ENCODE measurements at places on chromosomes 7 and 10.
A peak's percentile ranks its signal among the peaks of the same experiment; 100 is the strongest.

GRCh38 chr10:48414778-48415177, 108.3 kb downstream of the MAPK8 start:
- DNase-seq: no peak

DNA sequence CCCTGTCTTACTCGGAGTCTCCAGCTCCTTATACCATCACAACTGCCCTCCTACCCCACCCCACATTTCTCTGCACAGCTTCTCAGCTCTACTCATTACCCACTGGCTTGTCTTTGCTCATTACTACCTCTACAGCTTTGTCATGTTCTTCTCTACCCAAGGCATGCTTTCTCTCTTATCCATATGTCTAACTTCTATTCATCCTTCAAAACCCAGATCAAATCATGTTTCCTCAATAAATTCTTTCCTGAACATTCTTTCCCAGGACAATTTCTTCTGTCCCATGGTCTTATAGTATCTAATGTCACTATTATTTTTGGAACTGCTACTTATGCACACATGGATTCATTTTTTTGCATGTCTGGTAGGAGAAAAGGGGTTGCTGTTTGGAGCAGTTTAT, 231.4 kb downstream of the PTEN start:
- DNase-seq: no peak

- DNase-seq: no peak
These were observed 22.0 kb downstream of the HECTD2 start for GRCh38 chr10:91432175-91432574.

- DNase-seq: no peak
These were observed 22.8 kb upstream of the FAM20C start for GRCh38 chr7:169276-170172.

DNA sequence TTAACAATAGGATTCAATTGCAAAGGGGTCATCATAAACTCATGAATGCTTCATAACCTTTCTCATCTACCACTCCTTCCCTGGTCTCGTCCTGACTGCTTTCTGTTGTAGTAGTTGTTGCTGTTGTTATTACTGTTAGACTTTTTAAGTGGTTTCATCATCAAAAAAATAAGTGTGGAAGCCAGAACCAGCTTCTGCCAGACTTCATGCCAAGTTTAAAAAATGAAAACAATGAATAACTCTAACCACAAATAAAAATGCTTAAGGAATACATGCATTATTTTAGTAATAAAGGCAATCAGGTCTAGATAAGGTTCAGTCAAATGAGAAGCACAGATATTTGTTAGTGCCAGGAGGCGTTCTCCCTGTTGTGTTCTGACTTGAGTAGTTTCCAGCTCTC, 85.4 kb downstream of the PCLO start:
- DNase-seq: no peak

DNA sequence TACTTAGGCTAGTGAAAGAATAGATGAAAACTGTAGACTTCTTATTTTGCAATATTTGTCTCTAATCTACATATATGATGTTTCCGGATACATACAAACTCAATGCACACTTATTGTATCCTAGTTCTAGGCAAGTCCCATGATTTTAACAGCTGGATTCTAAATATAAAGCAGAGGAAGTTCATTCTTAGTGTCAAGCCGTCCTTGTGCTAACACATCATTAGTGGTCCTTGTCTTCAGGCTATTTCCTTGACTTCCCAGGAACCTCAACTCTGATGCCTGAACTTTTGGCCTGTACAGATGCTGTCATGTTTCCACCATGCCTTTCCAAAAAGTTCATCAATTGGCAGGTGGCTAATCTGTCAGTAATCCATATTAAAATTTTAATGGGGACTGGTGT, 301.9 kb upstream of the DGKB start:
- DNase-seq: no peak

- no peak for DNase-seq
These were observed 847.0 kb downstream of the TYW1 start for GRCh38 chr7:67843615-67844014.

DNA sequence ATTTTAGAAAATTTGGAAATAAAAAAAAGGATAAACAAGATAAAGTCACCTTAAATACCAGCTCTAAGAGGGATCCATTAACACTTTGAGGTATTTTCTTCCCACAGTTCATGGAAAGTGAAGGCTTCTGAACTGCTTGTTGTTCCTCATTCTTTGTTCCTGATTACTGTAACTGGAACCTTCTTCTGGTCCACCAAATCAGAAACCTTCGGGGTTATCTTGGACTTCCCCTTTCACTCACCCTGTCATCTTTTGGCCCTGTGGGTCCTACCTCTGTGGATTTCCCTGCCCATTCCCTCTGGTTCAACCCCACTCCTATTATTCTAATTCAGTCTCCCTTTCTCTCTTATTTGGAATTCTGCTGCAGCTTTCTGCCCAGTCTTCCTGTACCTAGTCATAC, 116.5 kb upstream of the PRPS1L1 start:
- DNase-seq: no peak

GRCh38 chr7:84216472-84216871, 21.9 kb upstream of the SEMA3A start:
- DNase-seq: no peak

- DNase-seq: no peak
These were observed 79.0 kb upstream of the NFE2L3 start for GRCh38 chr7:26073041-26073440.

- DNase-seq: no peak
These were observed 299.8 kb downstream of the CCDC3 start for GRCh38 chr10:12701696-12702095.

DNA sequence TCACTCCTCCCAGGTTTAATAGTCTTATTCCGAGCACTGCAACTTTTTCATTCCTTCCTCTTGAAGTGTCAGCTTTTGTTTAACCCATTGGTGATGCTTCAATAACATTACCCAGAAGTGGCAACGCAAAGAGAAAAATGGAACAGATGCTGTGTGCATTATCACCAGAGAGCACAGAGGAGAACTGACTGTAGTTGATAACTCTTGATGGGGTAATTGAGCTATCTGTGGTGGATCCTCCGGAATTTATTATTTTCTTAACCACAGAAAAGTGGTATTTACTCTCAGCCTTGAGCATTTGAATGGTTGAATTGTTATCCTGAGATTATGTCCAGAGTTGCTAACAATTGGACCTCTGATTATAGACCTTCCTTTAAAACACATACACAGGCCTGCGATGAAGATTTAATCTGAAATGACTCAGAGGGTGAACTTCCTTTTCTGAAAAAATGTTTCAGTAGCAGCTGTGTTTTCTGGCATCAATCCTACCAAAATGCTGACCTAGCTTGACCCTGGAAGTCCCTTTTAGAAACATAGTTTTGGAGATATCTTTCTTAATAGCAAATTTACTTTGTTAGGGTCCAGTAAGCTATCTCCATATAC, 1584.4 kb upstream of the LRRTM3 start:
- no peak for DNase-seq

DNA sequence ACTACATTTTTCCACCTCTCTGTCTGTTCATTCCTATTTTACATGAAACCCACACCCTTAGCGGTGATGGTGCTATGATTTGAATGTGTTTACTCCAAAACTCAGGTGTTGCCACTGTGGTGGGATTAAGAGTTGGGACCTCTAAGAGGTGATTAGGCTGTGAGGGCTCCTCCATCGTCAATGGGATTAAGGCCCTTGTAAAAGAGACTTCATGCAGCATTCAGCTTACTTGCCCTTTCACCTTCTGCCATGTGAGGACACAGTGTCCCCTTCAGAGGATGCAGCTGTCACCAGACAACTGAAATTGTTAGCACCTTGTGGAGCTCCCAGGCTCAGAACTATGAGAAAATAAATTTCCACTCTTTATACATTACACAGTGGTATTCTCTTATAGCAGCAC, 182.2 kb downstream of the NOC3L start:
- DNase-seq: no peak

GRCh38 chr7:28347475-28348318, 64.6 kb upstream of the CREB5 start:
- no peak for DNase-seq

DNA sequence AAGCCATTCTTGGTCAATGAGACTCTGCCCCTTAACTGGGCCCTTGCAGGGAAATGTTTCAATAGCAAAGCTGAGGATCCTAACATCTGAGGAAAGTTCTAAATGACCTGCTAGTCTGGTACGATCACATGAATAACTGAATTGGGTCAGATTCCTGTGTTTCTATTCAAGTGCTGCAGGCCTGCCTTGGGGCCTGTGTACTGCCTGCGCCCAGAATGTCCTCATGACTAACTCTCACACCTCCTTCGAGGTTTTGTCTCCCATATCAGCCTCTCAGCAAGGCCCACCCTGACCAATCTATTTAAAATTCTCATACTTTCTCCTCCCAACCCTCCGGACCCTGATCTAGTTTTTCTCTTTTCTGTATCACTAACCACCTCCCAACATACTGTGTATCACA, 4.4 kb downstream of the JAZF1 start:
- DNase-seq: no peak

DNA sequence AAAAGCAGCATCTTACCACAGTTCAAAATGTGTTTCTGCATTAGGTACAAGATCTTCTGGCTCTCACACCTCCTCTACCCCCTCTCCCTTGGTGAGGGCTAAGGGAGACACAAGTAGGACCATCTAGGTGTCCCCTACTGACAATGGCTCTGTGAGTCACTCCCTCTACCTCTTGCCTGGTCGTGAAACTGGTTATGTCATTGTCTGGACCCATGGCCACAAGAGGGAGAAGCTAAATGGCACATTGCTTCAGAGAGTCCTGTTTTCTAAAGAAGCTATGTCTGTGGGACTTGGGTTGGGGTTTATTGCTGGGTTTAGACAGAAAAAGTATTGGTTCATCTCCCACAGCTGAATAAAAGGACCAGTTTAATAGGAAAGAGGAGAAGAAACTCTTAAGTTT, 4.0 kb upstream of the PLXNA4 start:
- DNase-seq: no peak

DNA sequence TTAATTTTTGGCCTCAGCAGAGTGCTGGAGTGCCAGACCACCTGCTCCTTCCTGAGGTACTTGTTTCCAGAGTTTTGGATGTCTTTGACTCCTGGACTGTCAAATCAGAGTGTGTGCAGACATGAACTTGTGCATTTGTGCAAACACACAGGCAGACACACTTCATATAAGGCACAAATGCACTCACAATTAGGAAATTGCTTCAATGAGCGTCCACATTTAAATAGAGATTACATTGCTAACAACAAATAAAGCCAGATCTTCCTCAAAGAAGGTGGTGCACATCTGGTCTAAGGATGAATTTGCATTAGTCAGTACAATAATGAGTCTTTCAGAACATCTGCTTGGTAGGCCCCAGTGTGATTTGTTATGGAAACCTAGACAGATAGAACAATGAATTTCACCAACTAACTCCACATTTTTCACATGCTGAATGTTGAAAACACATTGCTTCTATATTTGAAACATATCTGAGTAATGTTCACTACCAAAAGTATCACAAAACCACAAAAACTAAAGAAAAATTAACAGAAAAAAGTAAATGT, 266.7 kb upstream of the INHBA start:
- no peak for DNase-seq

DNA sequence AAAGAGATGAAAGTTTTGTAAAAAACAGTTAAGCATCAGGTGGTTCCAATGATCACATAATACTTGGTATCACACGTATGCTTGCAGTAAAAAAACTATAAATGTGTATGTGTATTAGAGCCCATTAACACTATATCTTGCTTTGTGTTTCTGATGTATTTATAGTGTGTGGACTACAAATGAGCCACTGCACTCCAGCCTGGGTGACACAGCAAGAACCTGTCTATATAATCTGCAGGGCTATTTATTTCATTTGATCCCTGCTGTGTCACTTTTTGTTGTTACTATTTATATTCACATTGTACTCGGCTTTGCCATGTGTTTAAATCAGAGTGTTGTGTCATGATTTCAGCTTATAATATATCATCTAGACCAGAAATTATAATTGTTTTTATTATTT, 487.8 kb upstream of the TEX47 start:
- DNase-seq: no peak

GRCh38 chr10:11270135-11270857, 252.6 kb downstream of the CELF2 start:
- peak; percentile 48 for DNase-seq

DNA sequence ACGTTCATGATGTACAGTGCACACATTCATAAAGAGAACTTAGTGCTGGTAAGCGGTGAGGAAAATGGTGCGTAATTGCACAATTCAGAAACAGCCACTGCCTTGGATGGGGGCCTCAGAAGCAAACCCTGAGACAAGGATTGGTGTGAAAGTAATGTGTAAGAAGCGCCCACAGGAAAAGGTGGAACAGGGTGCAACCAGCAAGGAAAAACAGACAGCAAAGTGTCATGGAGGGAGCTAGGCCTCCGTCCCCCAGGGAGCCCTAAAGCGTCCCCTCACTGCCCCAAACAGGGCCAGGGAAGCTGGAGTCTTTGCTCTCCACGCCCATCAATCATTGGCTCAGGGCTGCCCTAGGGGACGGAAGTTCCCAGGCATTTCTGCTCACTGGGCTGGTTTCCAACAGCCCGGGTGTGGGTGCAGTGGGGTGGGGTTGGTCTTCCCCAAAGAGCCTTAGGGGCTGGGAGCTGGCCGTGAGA, 9.6 kb upstream of the C10orf105 start:
- peak; percentile 23 for DNase-seq

DNA sequence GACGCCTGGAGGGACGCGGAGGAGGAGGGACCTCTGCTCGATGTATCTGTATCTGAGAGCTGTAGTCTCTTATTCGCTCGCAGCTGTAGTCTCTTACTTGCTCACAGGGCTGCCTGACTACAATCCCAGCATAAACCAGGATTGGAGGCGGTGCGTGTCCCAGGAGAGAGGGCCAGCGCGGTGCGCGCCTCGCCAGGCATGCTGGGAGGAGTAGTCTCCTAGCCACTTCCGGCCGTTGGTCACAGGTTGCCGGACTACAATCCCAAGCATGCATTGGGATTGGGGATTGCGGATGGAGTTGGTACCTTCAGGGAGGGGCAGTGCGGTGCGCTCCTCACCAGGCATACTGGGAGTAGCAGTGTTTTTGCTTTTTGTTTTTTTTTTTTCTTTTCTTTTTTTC, 421.7 kb upstream of the NUPR2 start:
- DNase-seq: peak; percentile 5

GRCh38 chr10:127585519-127586023, 36.5 kb downstream of the NPS start:
- peak; percentile 39 for DNase-seq

DNA sequence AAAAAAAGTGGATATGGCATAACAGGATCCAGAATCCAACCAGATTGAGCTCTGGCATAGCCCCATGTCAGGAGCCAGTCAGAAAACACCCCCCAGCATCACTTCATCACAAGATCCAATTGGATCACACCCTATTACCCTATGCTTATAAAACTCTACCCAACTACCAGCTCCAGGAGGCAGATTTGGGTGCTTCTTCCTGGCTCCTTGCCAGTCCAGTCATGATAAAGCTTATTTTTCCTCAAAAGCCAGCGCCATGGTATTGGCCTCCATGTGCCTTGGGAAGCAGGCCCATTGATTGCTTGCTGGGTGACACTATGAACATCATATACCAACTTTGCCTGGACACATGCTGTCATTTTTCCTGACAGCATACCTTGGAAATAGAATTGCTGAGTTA, 281.4 kb upstream of the MKLN1 start:
- no peak for DNase-seq

DNA sequence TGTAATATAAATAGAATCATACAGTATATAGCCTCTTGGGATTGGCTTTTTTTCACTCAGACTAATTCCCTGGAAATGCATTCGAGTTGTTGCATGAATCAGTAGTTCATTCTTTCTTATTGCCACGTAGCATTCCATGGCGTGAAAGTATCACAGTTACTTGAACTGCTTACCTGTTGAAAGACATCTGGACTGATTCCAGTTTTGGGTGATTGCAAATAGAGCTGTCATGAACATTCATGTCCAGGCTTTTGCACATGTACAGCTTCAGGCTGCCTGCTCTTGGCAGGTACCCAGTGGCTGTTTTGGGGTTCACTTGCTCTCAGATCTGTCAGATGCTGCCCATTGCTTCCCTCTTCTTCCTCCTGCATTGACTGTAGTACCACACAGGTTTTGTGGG, 54.9 kb downstream of the LRGUK start:
- DNase-seq: no peak
